ENCODE measurements at places on chromosomes 3 and 15.

GRCh38 chr15:72339777-72340177 is 19.8 kb upstream of the CELF6 start:
- DNase-seq = no peak

GRCh38 chr15:70164910-70165715 is 67.4 kb upstream of the TLE3 start:
- DNase-seq = no peak

DNA sequence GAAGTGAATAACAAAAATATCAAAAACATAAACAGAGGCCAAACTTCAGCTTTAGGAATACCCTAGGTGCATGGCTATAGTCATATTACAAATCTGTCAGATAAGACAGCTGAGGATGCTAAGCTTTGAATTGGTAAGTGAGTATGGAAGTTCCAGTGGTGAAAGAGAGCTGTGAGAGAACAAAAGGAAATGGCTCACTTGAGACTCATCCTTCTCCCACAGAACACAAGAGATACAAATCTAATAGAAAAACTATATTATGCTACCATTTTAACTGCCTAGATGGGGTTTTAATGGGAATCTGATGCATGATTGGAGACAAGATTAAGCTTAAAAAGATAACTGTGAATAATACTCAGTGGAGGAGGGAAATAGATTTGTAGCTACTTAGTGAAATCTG is 21.5 kb upstream of the PEX5L start:
- no peak for DNase-seq

- DNase-seq = no peak
Observed at GRCh38 chr3:112092496-112093179, 6.4 kb downstream of the C3orf52 start.

- no peak for DNase-seq
Observed at GRCh38 chr15:65266469-65266868, 20.2 kb downstream of the PARP16 start.

GRCh38 chr3:69749461-69749860 is 10.2 kb downstream of the MITF start:
- DNase-seq = no peak

GRCh38 chr15:49645941-49646340 is 25.1 kb downstream of the DTWD1 start:
- no peak for DNase-seq

DNA sequence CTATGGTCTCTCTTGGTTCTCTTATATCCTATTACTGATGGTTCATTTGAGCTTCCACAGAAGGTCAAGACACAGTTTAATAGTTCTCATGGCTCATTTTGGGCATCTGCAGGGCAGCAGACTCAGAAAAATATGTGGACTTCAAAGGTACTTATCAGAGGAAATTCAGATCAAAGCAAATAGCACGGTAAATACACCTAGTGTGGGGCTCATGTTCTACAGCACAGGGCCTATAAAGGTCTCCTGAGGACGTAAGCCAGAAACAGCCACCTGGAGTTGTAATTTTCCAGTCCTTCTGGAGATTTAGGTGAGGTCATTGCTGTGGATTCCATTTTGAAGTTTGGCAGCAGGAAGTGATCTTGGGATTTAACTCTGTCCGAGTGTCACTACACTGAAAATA is 134.5 kb upstream of the SGO1 start:
- DNase-seq = no peak

DNA sequence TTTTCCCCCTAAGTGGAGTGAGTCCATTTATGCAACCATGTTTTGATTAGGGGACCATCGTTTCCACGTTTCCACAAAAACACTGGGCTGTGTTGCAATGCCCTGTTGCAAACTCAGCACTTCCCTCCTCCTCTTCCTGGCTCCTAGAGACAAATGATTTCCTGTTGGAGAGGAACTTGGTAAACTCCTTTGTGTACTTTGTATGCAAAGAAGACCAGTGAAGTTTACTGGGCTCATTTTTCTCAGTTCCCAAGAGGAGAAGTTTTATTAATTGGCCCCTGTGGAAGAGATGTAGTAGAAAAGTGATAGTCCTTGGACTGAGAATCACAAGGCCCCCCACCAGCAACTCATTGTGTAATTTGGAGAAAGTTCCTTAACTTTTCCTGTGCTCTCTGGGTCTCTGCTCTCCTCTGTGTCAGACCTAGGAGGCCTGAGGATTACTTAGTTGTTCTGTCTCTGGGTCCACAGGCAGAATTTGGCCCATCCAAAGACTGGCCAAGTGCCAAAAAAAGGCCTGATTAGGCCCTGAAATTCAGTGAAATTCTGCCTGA is 95.0 kb downstream of the ATG7 start:
- no peak for DNase-seq

GRCh38 chr3:178137206-178137605 is 399.0 kb upstream of the KCNMB2 start:
- no peak for DNase-seq

GRCh38 chr3:50124800-50125178 is 30.3 kb upstream of the SEMA3F start:
- no peak for DNase-seq

GRCh38 chr3:51942603-51943450 is 664 bp downstream of the PARP3 start:
- DNase-seq = peak; percentile 81

- DNase-seq = peak; percentile 81
Observed at GRCh38 chr15:89206908-89207331, 14.5 kb downstream of the RLBP1 start.

DNA sequence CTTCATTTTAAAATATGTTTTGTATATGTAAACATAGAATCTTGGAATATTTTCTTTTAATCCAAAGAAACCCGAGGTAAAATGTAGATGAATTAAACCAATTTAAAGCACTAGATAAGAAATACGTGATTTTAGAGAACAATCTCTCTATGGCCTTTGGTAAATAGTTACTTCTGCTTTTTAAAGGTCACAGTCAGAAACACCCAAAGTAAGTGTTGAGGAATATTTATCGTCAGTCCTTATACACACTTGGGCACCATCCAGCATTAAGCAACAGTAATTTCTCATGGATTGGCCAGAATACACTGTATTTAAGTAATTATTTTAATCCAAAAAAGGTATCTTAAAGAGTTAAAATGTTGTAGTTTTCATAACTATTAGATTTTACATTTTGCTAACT is 713.2 kb downstream of the NLGN1 start:
- DNase-seq = no peak

DNA sequence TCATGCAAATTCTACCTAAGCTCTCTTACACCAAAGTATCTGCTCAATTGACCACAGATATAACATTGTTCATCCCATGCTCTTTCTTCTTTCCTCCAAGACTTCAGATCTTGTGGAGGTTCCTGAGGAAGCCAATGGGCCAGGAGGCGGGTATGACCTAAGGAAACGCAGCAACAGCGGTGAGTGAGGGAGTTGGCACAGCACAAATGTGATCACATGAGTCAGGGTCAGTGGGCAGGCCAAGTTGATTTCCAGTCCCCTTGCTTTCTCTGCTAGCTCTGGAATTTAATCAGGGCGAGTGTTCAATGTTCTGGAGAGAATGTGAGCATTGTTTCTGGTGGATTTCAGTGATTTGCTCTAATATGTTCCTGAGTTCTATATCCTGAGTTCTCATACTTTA is 112.7 kb downstream of the STAC start:
- DNase-seq = no peak

DNA sequence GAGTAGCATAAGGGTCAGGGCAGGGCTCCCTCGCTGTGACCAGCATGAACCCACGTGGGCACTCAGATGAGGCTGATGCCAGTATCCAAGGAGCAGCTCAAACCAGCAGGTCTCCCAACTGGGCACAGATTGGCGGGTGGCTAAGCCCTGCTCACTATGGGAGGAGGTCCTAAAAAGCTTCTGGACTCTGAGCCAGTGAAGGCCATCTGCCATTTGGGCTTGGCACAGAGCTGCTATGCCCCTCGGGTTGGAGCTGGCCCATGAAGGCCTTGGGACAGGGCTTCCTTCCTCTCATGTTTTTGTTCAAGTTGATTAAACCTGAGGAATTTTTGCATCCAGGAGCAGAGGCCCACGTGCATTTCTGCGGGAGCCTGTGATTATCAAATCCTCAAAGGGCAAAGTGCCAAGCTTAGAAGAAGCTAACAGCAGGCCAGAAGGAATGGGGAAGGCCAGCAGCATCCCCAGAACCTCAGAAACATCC is 4.3 kb upstream of the STRA6 start:
- DNase-seq = no peak

DNA sequence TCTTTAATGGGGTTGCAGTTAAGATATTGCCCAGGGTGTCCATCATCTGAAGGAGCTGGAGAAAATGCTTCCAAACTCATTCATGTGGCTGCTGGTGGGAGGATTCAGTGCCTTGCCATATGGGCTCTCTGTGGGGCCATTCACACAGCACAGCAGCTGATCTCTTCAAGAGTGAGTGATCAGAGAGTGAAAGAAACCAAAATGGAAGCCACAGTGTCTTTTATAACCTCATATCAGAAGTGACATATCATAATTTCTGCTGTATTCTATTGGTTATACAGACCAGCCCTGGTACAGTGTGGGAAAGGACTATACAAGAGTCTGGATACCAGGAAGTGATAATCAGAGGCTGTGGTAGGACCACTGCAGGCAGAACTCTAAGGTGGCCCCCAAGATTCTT is 33.6 kb downstream of the HHLA2 start:
- no peak for DNase-seq

DNA sequence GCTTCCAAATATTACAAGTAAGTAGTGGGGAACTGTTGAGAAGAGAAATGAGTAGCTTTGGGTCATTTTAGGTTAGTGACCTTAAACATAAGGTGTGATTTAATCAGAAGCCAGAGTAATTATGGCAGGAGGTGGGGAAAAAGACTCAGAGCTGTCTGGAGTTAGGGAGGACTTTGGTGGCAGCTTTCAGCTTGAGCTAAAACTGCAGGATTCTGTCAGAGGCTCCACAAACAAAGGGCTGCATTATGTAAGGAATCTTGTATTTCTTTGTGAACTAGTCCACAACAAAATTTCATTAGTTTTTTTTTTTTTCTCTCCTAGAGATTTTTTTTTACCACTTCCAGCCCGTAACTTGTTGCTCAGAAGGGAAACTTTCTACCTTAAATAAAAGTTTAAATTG is 345.3 kb downstream of the TIGIT start:
- no peak for DNase-seq

- peak; percentile 45 for DNase-seq
Observed at GRCh38 chr3:111831840-111832239, 27.2 kb upstream of the PHLDB2 start.

- no peak for DNase-seq
Observed at GRCh38 chr3:37086918-37087317, 87.5 kb downstream of the LRRFIP2 start.

- no peak for DNase-seq
Observed at GRCh38 chr3:139653582-139653981, 24.2 kb downstream of the NMNAT3 start.

DNA sequence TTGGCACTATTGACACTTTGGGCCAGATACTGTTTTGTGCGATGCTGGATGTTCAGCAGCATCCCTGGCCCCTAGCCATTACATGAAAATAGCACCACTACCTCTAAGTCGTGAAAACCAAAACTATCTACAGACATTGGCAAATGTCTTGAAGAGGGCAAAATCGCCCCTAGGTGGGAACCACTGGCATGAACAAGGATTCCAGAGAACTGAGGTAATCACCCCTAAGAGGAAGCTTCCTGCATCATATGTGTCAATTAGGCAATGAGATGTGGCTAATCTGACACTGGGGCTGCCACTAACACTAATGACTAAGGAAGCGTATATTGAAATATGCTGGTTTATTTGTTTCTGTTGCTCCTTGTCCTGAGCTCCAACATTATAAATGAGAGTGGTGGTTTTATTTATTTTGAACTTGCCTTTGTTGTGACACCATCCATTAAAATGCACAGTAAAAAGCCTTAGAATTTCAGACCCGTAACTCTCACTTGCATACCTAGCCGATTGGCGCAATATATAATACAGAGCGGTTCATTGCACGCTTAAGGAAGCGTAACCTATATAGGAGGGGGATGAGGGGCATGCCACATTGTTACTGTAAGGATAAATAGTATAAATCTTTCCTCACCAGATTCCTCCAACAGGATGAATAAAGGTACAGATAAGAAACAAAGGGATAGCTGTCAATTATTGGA is 299.8 kb upstream of the CNTN4 start:
- no peak for DNase-seq

DNA sequence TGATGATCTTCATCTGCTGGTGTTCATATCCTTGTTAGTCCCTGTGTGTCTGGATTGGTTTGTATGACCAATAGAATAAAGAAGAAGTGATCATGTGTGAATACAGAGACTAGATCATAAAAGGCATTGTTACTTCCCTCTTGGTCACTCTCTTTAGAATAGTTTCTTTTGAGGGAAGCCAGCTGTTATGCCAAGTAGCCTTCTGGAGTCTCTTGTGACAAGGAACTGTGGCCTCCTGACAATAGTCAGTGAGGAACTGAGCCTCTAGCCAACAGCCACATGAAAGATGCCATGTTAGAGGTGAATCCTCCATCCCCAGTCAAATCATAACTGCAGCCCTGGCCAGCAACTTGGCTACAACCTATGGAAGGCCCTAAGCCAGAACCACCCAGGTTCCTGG is 63.0 kb upstream of the SMAD3 start:
- no peak for DNase-seq

- no peak for DNase-seq
Observed at GRCh38 chr3:13550423-13550690, 1.4 kb downstream of the FBLN2 start.

DNA sequence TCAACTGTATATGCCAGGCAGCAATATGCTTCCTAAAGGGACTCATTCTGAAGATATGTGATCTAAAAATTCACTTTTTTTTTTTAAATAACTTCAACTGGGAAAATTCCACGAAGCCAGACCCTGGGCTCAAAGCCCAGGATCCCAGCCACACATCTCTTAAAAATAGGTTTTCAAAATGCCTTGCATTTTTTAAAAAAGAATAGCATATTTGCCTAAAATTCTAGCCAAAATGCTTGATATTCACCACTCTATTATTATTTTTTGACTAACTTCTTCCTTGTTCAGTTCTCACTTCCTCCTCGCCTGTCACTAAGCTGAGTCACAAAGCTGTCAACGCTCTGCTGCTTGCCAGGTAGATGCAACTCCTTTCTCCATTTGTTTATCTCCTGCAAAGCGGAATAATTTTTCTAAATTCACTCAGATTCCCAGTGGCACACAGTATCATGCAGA is 28.0 kb upstream of the VGLL4 start:
- DNase-seq = no peak

GRCh38 chr15:68616397-68616796 is 37.6 kb downstream of the CORO2B start:
- no peak for DNase-seq

Data from activated CD8-positive, alpha-beta T cell treated with anti-CD3 and anti-CD28 coated beads for 36 hours (primary cell).